ENCODE measurements at places on chromosomes 13 and 19. TPM values are rescaled to one million over a fixed set of nuclear protein-coding genes. Genes with fewer than 3 reads are reported as not detected.

LGALS13 gene
- total RNA-seq: not detected

SULT2A1 gene
- not detected for total RNA-seq

KL gene
- total RNA-seq: not detected

PLIN4 gene
- total RNA-seq: not detected

LILRB5 gene
- not detected for total RNA-seq

LRRC25 gene
- total RNA-seq: not detected

MYPOP gene
- total RNA-seq: 0.88 TPM

Measured in RPMI7951 (cell line).